T-helper 2 cell (primary cell): ENCODE measurements at places on chromosomes 7 and 10.

DNA sequence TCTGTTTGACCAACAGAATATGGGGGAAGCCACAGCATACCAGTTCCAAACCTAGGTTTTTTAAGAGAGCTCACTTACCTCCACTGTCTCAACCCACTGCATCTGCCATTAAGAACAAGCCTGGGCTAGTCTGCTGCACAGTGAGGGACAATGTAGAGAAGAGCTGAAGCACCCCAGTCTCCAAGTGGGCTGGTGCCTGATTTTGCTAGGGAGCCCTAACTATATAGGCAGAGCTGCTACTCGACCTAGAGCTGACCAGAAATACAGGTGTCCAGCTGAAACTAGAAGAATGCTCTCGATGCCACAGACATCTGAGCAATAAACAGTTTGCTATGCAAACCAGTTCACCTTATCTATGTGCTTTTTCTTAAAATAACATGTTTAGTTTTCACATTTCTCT lies 106.9 kb upstream of the BET1 start:
- DNase-seq = no peak

- no peak for DNase-seq
These were observed 75.3 kb downstream of the SVOPL start for GRCh38 chr7:138625849-138626230.

GRCh38 chr7:51340029-51340838 lies 23.6 kb upstream of the COBL start:
- DNase-seq = no peak

GRCh38 chr10:128443925-128444518 lies 317.8 kb upstream of the MKI67 start:
- no peak for DNase-seq

DNA sequence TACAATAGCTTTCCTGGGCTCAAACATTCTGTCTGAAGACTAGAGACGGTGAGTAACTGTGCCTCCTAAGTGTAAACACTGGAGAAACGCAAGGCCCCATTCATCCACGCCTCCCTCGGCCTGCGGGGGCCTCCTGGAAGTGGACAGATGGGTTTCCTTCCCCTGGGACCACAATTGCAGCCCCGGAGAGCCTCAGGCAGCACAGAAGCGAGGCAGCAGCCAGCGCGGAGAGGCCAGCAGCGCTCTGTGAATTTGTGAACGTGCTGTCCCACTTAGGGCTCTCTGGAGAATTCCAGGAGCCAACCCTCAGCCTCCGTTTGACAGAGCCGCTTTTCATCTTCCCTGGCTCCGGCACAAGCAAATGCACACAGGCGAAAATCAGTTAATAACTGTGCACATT lies 23.2 kb upstream of the CALN1 start:
- DNase-seq = no peak
